ENCODE measurements at places on chromosomes 7 and 10.

GRCh38 chr10:68251151-68251550, 19.2 kb upstream of the ATOH7 start:
- no peak for DNase-seq

GRCh38 chr10:125782616-125783015, 7.0 kb upstream of the MMP21 start:
- DNase-seq: no peak

DNA sequence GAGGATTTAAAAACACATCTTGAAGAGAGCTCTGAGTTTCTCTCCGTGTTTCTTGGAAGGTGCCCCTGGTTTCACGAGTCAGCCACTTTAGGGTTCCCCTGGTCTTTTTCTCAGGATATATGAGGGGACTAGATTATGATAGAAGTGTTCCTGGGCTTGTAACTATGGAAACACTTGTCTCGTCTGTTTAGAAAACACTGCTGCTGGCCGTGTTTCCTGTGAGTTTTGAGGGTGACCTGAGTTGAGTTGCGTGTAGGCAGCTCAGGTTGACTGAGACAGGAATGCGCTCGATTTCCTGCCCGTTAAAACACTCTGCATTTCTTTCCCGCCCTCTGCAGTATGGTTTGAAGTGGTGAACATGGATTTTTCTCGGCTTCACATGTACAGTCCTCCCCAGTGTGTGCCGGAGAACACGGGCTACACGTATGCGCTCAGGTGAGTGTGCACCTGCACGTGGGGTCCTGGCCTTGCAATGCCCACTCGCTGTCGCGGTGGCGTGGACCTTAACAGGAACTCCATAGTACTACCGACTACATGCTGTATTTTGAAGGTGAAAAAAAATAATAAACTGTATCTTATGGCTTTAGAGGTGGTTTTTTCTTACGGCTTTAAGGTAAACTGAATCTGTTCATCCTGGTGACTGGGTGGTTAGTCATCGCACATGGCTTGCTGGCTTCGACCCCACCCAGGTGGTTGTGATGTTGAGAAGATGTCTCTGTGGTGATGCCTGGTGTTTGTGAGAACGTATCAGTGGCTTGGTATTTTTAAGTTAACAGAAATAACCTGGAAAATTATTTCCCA, at the start of gene SUN1:
Gene SUN1, plus strand, starts transcription at position 310 of the 801 bp plus-strand sequence. Its CDS starts 49 bp downstream, at position 359.
- no peak for DNase-seq

DNA sequence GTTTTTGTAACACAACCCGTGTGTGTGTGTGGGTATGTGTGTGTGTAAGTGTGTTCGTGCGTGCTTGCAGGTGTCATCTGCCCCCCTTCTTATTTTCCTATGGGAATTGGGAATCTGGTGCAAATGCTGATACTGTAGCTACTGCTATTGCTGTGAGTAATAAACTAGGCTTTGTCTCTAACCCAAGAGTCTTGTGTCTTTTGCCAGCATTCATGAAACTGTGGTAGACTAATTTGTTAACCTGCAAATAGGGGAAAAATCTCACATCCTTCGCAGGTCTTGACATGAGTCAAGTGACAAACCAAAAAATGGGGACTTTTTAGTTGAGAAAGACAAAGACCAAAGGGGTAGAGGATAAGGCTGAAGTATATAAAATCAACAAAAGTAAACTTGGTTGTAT, 57.9 kb upstream of the FAM133B start:
- DNase-seq: no peak

DNA sequence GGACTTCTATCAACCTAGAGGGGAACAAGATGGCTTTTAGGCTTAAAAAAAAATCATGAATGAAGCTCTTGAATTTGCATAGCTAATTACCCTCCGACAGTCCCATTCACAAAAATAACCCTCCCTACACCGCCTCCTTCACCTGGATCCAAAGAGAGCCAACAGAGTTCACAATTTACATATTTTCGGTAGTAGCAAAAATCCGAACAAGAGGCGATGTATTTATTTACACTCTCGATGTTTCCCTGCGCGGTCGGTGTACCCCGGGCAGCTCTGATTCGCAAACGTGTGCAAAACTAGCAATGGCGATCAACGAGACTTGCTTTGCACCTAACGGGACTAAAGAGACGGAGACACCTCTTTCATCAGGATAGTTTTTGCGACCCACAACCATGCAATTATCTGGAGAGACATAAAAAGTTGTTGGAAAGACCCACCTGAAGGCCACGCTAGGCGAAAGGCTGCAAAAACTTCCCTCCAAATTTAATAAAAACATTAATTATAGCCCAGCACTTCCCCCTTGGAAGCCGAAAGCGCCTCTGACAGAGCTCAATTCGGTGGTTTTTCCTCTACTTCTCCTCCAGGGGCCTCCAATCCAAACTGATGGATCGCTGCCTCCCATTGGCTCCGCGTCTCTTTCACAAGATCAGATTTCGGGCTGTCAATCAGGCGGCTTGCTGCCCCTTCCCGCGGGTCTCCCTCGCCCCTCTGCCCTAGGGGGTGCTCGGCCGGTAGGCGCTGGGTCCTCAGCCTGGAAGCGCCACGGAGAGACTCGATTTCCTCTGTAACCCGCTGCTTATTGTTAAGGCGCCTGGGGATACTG, at the start of gene ETV1:
Gene ETV1, minus strand, starts transcription at position 541 of the 823 bp plus-strand sequence. CDS start 614 bp downstream, outside the sequence.
- DNase-seq: peak; percentile 83

GRCh38 chr7:42982604-42983115, 50.5 kb downstream of the MRPL32 start:
- no peak for DNase-seq

GRCh38 chr7:28686418-28686800, 271.7 kb downstream of the TRIL start:
- no peak for DNase-seq

DNA sequence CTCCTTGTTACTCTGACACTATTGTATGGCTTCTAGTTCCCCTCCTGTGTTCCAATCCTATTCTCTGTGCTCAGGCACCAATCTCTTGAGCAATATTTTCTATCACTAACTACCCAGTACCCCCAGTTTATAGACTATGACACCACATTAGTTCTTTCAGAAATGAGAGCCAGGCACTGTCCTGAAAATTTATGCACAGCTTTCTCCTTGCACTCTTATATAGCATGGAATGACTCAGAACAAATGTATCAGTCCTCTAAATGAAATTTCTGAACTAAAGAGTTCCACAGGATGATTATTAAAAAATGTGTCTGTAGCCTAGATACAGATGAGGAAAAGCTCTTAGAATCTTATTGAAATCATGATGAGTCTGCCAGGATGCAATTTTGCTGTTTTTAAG, 489.9 kb downstream of the XPNPEP1 start:
- DNase-seq: no peak

DNA sequence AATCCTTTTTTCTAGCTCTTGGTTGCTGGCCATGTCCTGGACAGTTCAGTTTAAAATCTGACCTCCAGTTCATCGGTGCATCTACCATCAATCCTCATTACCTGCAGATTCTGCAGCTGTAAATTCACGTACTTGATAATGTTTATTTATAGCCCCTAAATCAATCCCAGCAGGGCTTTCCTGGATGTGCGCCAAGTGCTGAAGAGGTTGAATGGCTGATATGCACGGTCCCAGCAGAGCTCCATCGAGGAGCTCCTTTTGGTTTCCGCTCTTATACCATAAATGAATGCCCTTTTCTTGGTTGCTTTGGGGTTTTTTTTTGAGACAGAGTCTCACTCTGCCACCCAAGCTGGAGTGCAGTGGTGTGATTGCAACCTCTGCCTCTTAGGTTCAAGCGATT, 91.2 kb upstream of the CCZ1B start:
- DNase-seq: peak; percentile 75

- no peak for DNase-seq
These were observed 1025.6 kb upstream of the C7orf33 start for GRCh38 chr7:147564786-147565476.

GRCh38 chr7:135328053-135328452, 94.4 kb downstream of the STRA8 start:
- DNase-seq: no peak

GRCh38 chr10:11341283-11341960, 270.0 kb downstream of the USP6NL start:
- DNase-seq: no peak

GRCh38 chr7:5396542-5396941, 27.1 kb downstream of the TNRC18 start:
- DNase-seq: no peak

- DNase-seq: no peak
These were observed 8.8 kb upstream of the STMP1 start for GRCh38 chr7:135653340-135654080.

GRCh38 chr7:105652359-105652993, 71.2 kb upstream of the EFCAB10 start:
- peak; percentile 54 for DNase-seq

DNA sequence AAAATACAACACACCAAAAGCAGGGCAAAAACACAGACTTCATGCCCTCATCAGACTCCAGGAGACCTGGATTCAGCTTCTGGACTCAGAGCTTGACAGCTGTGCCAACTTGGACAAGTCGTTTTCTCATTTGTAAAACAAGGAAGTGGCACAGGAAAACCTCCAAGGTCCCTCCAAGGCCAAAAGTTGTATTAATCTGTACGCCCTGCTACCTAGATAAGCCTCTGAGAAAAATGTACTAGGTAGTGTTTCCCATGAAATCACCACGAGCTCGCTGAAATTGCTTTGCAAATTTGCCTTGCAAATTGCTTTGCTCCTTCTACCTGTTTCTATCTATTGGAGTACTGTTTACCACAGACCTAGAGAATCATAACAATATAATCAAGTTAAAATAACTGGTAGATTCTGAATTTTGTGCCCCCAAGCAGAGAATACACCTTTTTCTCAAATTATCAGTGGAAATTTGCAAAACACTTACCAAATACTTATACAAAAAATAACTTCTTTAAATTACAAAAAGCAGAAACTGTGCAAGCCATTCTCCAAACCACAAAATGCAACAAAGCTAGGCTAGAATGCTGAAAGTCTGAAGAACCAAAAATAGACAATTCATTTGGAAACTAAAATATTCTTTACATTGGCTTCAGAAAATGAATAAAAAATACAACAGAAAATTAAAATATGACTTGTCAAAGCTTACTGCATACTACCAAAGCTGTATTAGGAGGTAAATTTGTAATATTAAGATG, 158.1 kb upstream of the CHST15 start:
- no peak for DNase-seq

DNA sequence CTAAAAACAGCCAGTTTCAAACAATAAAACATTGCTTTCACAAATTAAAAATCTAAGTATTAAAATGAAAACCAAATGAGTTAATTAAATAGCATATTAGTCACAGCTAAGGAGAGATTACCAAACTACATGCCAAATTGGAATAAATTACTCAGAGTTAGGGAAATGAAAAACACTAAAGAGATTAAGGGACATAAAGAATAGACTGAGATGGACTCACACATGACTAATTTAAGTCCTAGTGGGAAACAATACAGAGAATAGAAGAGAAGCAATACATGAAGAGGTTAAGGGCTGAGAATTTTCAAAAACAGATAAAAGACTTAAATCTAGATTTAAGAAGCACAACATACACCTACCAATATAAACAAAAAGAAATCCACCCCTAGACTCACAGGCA, 110.6 kb downstream of the ZFAND4 start:
- DNase-seq: no peak

DNA sequence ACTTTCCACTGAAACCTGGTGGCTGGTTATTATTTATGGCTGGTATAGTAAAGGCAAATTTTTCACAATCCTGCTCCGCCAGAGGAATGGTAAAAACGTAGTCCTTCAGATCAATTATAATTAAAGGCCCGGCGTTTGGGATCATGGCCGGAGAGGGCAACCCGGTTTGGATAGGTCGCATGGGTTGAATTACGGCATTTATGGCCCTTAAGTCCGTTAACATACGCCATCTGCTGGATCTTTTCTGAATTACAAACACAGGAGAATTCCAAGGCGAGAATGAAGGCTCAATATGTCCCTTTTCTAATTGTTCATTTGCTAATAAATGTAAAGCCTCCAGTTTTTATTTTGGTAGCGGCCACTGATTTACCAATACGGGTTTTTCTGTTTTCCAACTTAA, 11.3 kb upstream of the TAS2R3 start:
- DNase-seq: no peak

DNA sequence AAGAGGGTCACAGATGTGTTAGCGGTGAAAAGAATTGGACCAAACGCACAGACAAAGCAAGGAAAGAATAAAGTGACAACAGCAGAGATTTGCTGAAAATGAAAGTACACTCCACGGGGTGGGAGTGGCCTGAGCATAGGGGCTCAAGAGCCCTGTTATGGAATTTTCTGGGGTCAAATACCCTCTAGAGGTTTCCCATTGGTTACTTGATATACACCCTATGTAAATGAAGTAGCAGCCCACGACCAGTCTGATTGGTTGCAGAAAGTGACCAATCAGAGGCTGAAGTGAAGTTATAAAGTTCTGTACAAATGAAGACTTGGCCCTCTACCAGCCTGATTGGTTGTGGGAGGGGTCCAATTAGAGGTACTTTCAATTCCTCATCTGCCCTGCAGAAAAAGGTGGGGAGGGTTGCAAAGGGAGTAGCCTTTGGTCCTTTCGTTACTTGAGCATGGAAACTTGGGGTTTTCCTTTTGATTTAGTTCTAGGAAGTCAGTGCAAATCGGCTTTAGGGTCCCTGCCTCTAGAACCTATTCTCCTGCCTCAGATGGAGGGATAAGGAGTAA, 125.6 kb upstream of the PRPS1L1 start:
- DNase-seq: no peak

DNA sequence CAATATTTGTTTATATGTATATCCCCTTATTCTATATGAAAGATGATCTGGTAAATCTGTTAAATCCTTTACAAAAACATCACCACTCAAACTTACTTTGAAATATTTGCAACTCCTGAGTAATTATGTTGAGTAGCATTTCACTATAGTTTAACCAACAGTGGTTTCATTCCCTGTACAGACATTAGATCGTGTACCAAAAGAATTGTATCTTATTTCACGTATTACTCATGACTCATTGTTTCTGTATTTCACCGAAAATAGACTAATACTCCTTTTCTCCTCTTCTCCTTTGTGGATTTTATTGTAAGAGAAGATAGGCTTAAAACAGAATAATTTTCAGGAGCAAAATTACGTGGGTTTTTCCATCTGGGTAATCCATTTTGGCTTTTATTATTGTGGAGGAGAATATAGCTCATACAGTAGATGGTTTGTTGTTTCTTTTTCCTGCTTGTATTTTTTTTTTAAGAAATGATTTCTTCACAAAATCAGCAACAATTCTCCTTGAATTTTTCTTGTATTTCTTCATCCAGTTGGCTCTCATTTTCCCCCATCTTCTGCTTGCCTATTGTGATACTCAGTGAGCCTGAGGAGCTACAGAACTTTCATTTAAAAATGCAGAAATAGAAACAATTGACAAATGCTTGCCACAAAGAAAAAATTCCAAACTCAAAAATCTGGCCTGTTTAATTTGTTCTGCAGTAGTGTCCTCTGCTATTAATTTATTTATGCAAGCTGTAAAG, 90.6 kb upstream of the OIT3 start:
- no peak for DNase-seq

GRCh38 chr7:130935564-130936157, 201.7 kb upstream of the KLF14 start:
- no peak for DNase-seq

- no peak for DNase-seq
These were observed 411.2 kb downstream of the GLRX3 start for GRCh38 chr10:130547368-130547767.

- no peak for DNase-seq
These were observed 12.8 kb downstream of the WDR86 start for GRCh38 chr7:151397026-151397425.

- DNase-seq: no peak
These were observed 40.0 kb downstream of the EPDR1 start for GRCh38 chr7:37960483-37960882.

Measured in NCI-H1105 (cell line).